ENCODE measurements at places on chromosomes 1 and 21.
A peak's percentile ranks its signal among the peaks of the same experiment; 100 is the strongest.

GRCh38 chr1:15213341-15213821, 33.6 kb upstream of the FHAD1 start:
- DNase-seq = peak; percentile 57

DNA sequence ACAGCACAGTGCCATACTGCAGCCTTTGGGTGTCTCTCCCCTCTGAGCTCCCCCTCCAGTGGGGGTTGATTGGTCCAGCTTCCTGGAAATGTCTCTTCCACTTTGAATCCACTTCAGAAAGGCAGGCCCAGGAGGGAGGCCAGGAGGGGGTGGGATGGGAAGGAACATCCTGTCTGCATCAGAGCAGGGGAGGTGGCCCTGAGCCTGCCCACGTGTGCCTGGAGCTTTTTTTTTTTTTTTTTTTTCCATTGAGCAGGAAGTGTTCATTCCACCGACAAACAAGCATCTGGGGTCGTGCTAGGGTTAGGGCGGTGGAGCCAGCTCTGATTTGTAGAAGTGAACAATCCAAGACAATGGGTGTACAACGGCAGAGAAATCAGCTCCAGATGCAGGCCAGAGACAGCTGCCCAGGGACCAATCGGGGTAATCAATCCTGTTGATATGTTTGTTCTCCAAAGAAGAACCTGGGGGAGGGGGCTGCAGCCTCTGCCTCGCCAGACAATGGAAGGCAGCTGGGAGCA, 93.3 kb downstream of the SSBP3 start:
- DNase-seq = no peak

- no peak for DNase-seq
Measured at GRCh38 chr1:10622910-10623685, 148.3 kb downstream of the PEX14 start.

- no peak for DNase-seq
Measured at GRCh38 chr1:225875044-225875815, 7.0 kb downstream of the TMEM63A start.

- no peak for DNase-seq
Measured at GRCh38 chr1:40692429-40692895, 958 bp downstream of the NFYC start.

DNA sequence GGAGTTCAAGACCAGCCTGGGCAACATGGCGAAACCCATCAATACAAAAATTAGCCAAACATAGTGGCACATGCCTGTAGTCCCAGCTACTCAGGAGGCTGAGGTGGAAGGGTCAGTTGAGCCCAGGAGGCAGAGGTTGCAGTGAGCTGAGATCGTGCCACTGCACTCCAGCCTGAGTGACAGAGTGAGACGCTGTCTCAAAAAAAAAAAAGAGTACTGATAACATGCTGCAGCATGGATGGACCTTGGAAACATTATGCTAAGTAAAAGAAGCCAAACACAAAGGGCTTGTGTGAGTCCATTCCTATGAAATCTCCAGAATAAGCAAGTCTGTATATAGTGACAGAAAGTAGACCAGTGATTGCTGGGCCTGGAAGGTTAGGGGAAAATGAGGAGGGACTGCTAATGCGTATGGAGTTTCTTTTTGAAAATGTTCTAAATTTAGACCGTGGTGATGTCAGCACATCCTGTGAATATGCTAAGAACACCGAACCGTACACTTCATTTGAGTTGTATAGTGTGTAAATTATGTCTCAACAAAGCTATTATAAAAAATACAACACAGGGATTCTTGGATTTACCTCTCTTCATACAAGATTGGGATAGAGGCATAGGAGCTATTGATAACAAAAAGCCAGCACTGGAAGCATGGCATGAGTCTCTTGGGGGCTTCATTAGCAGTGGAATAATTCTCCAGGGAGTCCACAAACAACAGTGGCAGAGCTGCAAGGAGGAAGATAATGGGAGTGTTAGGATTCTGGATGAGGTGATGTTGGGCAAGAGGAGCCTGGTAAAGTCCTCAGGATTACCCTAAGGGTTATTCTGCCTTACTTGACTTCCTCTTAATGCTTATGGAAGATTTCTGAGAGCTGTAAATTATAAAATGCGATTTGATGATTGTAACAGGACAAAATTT, 73.5 kb downstream of the TTC3 start:
- peak; percentile 15 for DNase-seq

GRCh38 chr1:55311057-55311641, 96.0 kb upstream of the USP24 start:
- DNase-seq = no peak

Data from MV-4-11 (cell line).